A549 (cell line): ENCODE measurements at places on chromosomes 16 and 17. TPM values are rescaled to one million over a fixed set of nuclear protein-coding genes. Genes with fewer than 3 reads are reported as not detected.

- DNase-seq: no peak
These were observed 1.3 kb downstream of the CDR2 start for GRCh38 chr16:22372882-22373661.

DNA sequence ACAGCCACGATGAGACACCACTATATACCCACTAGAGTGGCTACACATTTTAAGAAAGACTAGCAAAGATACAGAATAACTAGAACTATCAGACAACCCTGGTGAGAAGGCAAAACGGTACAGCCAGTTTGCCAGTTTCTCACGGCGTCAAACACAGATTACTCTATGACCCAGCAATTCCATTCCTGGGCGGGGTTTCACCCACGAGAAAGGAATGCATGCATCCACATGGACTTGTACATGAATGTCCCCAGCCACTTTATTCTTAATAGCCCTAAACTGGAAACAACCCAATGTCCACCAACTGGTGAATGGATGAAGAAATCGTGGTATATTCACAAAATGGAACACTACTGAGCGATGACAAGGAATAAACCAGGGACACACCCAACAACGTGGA, 74.5 kb downstream of the MYH10 start:
- DNase-seq: peak; percentile 59

DNA sequence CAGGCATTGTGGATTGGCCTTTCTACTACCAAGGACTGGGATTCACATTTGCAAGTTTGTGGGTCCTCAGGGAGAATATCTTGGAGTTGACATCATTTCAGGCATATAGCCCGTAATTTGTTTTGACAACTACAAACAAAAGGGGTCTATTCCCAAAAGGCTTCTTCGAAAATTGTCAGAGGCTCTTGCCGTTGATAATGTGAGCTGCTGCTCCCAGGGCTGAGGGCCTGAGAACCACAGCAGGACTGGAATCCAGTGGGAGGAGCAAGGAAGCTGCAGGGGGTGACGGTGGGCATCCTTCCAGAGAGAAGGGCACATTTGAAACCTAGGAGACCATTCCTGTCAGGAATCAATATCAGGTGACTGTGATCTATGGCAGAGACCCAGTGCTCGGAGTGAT, 761.6 kb upstream of the RBFOX1 start:
- no peak for DNase-seq

Gene GLIS2
- polyA plus RNA-seq: 15.8 to 19.5 TPM (median 16.3 TPM) in 3 replicates

GRCh38 chr17:12613566-12613965, 52.1 kb upstream of the MYOCD start:
- DNase-seq: no peak
